ENCODE measurements at places on chromosomes 4 and X.

- no peak overlapping the region for H3K27ac ChIP-seq
- no peaks in the 10 kb centered on the region for H3K27me3 ChIP-seq
- peaks cover 7% of the 10 kb centered on the region for H3K36me3 ChIP-seq
- no peaks in the 10 kb centered on the region for H3K4me1 ChIP-seq
- no peak for DNase-seq
Observed at GRCh38 chr4:155805016-155805415, 46.2 kb downstream of the GUCY1B1 start.

DNA sequence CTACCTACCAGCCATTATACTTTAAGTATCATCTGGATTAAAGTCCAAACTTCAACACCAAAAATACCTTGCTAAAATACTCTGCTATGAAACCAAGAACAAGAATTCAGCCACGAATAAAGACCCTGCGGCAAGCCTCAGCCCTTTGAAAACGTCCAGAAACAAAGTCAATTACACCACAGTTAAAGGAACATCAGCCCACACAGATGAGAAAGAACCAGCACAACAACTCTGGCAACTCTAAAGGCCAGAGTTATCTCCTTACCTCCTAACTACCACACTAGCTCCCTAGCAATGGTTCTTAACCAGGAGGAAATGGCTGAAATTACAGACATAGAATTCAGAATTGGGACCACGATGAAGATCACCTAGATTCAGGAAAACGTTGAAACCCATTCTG, 23.4 kb downstream of the ABCB7 start:
- H3K4me3 ChIP-seq = no peak overlapping the region
- DNase-seq = no peak
- no peak overlapping the region for H3K27ac ChIP-seq
- H3K4me1 ChIP-seq = peaks cover 38% of the 10 kb centered on the region
- H3K36me3 ChIP-seq = no peaks in the 10 kb centered on the region

DNA sequence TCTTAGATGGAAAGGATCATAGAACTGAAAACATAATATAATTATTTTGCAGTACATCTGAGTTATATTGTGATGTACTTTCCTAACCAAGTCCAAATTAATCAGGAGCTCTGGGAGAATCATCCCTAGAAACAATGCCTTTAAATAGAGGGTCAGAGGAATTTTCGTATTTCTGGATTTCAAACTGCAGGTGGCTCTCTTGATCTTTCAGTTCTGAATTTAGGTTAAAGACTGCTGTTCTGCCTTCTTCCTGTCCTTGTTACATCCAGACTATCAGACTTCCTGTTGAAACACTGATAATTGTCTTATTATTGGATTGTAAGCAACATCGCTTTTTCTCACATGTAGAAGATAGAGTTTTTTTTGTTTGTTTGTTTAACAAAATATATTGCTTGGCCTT, 142.7 kb downstream of the RPA4 start:
- DNase-seq = no peak
- no peak overlapping the region for H3K4me3 ChIP-seq
- H3K36me3 ChIP-seq = no peaks in the 10 kb centered on the region
- H3K4me1 ChIP-seq = no peaks in the 10 kb centered on the region
- no peak overlapping the region for H3K27ac ChIP-seq

DNA sequence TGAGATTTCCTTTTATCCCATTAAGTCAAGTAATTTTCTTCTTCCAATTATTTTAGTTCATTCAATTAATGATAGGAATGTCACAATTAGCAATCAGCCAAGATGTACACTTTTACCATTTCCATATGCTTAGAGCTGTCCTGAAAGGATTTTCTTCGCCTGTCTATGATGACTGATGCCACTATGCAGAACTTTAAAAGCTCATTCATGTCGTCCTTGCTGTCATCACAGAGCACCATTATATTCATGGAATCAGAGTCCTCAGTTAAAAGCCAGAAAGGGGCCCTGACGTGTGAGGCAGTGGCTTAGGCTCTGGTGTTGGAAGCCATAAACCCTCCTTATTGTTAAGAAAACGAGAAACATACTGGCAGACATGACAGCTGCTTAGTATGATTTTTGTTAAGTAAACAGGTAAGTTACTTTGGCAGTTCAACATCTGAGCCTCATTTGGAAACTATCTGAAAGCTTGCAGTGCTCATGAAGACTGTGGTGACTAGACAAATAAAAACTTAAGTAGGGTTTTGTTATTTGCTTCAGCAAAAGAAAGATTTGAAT, 73.1 kb downstream of the HHIP start:
- no peaks in the 10 kb centered on the region for H3K36me3 ChIP-seq
- H3K4me1 ChIP-seq = no peaks in the 10 kb centered on the region
- no peak overlapping the region for H3K4me3 ChIP-seq
- no peak overlapping the region for H3K27ac ChIP-seq
- peaks cover 2% of the 10 kb centered on the region for H3K27me3 ChIP-seq

GRCh38 chr4:107561481-107561880, 158.6 kb downstream of the PAPSS1 start:
- no peak overlapping the region for H3K4me3 ChIP-seq
- H3K36me3 ChIP-seq = no peaks in the 10 kb centered on the region
- H3K4me1 ChIP-seq = no peaks in the 10 kb centered on the region
- H3K27ac ChIP-seq = no peak overlapping the region

DNA sequence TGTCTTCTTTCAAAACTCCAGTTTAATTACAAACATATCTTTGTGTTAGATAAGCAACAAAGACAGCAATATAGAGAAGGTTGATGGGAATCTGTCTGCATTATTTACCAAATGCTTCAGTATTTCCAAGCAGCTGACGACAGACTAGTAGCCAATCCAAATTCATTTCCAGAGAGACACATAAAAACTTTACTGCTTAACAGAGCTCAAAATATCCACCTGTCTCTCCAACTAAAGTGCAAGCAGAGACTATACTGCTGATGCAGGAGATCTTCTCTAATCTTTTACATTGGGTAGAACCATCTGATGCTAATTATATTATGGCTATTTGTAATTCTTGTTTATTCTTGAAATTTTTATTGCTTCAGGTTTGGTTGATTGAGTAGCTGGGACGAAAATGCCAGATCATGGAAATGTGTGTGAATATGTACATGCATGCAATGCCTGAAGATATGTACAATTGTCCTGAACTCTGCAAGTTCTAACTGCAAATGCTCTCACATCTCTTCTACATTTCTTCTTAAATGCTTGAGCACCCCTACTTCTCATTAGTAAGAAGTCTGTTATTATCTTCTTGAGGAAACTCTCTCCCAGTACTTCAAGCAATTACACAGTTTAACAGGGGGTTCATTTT, 200.0 kb downstream of the PDHA2 start:
- no peak for DNase-seq
- no peaks in the 10 kb centered on the region for H3K27me3 ChIP-seq
- H3K36me3 ChIP-seq = no peaks in the 10 kb centered on the region
- no peak overlapping the region for H3K4me3 ChIP-seq

DNA sequence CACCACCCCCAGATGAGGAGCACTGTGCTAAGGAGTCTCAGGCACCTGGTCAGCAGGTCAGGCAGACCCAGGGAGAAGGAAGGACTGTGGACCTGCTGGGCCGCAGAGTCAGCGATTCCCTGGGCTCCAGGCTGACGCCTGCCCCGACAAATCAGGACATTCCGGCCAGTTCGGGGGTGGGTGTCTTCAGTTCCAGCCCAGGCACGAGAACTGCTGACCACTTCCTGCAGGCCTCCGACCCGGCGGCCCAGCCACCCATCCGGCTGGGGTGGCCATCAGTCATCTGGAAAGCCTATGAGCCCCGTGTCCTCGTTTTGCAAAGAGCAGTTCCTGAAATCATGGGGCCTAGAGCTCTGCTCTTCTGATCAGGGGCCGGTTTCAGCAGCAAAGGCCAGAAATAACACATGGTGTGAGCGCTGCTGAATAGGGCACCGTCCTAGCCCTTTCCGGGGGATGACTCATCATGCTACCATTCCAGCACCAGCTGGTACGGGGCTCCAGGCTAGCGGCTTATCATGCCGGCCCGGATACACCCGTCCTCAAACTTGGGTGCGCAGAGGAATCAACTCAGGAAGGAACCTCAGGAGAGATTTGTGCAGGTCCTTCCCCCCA, 7.8 kb upstream of the SH3TC1 start:
- no peak overlapping the region for H3K27ac ChIP-seq
- H3K27me3 ChIP-seq = peaks cover 2% of the 10 kb centered on the region
- H3K4me1 ChIP-seq = peaks cover 24% of the 10 kb centered on the region

- no peak overlapping the region for H3K4me3 ChIP-seq
- DNase-seq = no peak
- H3K27me3 ChIP-seq = no peaks in the 10 kb centered on the region
- no peaks in the 10 kb centered on the region for H3K4me1 ChIP-seq
- H3K36me3 ChIP-seq = no peaks in the 10 kb centered on the region
Observed at GRCh38 chr4:167222099-167222498, 12.2 kb downstream of the SPOCK3 start.

GRCh38 chrX:78452356-78452755, 124.9 kb upstream of the CYSLTR1 start:
- H3K4me1 ChIP-seq = no peaks in the 10 kb centered on the region
- DNase-seq = no peak
- H3K27ac ChIP-seq = no peak overlapping the region
- peaks cover 15% of the 10 kb centered on the region for H3K27me3 ChIP-seq
- H3K36me3 ChIP-seq = no peaks in the 10 kb centered on the region

GRCh38 chr4:94877973-94878372, 120.2 kb downstream of the BMPR1B start:
- no peak overlapping the region for H3K27ac ChIP-seq
- H3K36me3 ChIP-seq = no peaks in the 10 kb centered on the region
- H3K27me3 ChIP-seq = peaks cover 2% of the 10 kb centered on the region
- no peak overlapping the region for H3K4me3 ChIP-seq
- DNase-seq = no peak
- no peaks in the 10 kb centered on the region for H3K4me1 ChIP-seq
